ENCODE measurements at places on chromosomes 7 and 10. TPM values are rescaled to one million over a fixed set of nuclear protein-coding genes. Genes with fewer than 3 reads are reported as not detected.

The IRF5 gene
- 3.4 TPM for polyA plus RNA-seq

The NXPH1 gene
- not detected for polyA plus RNA-seq

The LBX1 gene
- polyA plus RNA-seq = not detected

The ERVW-1 gene
- polyA plus RNA-seq = not detected

The BLNK gene
- 9.6 TPM for polyA plus RNA-seq

The FKBP9 gene
- 11.3 TPM for polyA plus RNA-seq

The SEMA3D gene
- 0.93 TPM for polyA plus RNA-seq

The HGF gene
- polyA plus RNA-seq = 7.9 TPM

The OLAH gene
- 1.6 TPM for polyA plus RNA-seq

The ECHDC3 gene
- polyA plus RNA-seq = 34.8 TPM

The ASZ1 gene
- not detected for polyA plus RNA-seq

The RET gene
- 0.31 TPM for polyA plus RNA-seq

The LRRC18 gene
- not detected for polyA plus RNA-seq

The FAM237B gene
- polyA plus RNA-seq = not detected

The CASTOR2 gene
- polyA plus RNA-seq = 2.1 TPM

The RASA4 gene
- 17.4 TPM for polyA plus RNA-seq

The AIFM2 gene
- polyA plus RNA-seq = 6.3 TPM

The SFMBT2 gene
- 0.90 TPM for polyA plus RNA-seq

The RAPGEF5 gene
- polyA plus RNA-seq = 1.5 TPM

The OPN1SW gene
- not detected for polyA plus RNA-seq

The GPC2 gene
- 0.12 TPM for polyA plus RNA-seq

The UPK3B gene
- 4.0 TPM for polyA plus RNA-seq

The CXCL12 gene
- polyA plus RNA-seq = 10.0 TPM

The SPDYE9 gene
- polyA plus RNA-seq = not detected

The PILRA gene
- 3.1 TPM for polyA plus RNA-seq

The IL2RA gene
- 1.3 TPM for polyA plus RNA-seq

The UPK3BL2 gene
- not detected for polyA plus RNA-seq

The ASB13 gene
- 27.5 TPM for polyA plus RNA-seq
